ENCODE measurements at places on chromosomes 16 and 17.

DNA sequence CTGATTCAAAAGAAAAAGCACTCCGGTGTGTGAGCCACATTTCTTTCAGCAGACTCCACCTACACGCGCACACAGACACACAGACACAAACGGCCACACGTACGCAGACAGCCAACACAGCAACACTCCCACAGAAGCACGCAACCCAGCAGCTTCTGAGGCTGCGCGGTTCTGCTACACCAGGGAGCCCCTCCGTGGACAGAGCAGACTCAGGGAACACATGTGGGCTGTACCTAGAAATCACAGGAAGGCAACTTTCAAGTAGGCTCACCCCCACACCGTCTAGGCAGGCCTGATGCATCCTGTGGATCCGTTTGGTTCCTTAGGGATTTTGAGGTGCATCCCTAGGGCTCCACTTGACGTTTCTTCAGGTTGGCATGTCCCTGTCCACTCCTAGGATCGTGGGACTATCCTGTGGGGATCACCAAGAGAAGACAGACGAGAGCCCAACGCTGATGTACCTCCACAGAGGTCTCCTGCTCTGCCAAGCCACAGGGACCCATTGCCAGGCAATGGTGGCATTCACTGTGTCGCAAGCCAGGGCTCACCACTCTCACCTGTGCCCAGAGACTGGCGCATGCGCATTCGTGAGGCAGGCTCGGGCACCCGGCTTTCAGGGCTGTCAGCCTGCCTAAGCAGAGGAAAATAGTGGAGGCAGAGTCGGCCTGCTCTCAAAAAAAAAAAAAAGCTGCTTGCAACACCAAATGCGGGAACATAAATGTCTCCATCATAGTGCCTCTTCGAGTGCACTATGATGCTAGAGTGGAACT is 2333.3 kb downstream of the TP53TG3F start:
- DNase-seq = no peak

- no peak for DNase-seq
Measured at GRCh38 chr16:66522816-66523590, 26.9 kb downstream of the TK2 start.

DNA sequence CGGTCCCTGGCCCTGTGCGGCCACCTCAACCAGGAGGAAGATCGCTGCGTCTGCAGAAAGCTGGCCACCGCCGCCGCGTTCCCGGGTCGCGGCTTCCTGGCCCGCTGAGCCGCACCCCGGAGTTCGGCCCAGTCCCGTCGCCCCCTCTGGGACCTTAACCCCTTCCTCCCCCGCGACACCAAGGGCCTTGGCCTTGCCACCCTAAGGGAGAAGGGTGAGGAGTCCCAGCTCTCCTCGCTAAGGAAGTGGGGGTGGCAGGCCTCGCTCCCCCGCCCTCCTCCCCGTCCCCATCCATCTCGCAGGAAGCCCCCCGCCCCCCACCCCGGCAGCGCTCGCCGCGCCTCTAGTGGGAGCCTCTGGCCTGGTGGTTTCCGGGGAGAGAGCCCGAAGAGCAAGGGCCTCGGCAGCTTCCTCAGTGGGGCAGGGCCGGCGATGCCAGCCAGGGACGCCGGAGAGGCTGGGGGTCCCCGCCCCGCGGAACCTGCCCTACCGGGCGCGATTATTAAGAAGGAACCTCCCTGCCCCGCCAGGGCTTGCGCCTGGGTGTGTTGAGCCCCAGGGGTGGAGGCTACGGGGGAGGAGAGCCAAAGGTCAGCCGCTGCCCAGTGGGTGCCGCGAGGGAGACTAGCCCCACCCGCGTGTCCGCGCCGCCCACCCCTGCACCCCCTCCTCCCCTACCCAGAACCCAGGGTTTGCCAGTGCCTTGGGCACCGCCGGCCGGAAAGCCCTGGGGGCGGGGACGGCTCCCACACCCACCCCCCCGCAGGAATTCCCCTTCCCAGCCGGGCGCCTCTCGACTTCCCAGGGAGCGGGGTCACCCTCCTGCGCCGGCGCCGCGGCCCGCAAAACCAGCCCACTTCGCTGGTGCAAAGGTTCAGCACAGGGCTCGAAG is 6.8 kb downstream of the CBX4 start:
- no peak for DNase-seq

DNA sequence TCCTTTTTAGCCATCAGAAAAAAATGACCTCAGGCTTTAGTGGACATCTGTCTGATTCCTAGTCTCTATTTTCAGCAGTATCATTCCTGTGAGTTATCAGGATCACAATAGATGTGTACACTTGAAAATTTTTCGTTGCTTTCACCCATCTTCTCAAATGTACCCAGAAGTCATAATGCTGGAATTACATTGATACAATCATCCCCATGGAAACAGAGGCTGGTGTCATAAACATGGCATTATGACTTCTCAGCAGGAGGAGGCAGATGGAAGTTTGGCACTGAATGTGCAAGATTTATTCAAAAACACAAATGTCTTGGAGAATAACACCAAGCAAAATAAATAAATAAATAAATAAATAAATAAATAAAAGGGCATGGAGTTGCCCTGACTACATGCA is 292.5 kb downstream of the PHKB start:
- no peak for DNase-seq

DNA sequence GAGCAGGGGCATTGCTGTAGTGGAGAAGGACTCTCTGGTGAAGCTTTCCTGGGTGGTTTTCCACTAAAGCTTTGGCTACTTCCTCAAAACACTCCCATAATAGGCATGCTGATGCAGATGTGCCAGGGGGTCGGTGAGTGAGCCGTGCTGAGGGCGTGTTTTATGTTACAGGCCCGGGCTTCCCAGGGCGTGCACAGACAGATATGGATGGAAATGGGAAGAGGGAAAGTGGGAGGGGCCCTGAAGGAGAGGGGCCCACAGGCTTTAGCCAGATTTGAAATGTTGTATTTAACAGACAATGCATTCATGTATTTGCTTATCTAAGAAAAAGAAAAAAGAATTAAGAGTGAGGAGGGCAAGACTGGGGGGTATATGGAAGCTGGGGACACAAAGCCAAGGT is 56.3 kb downstream of the IL21R start:
- no peak for DNase-seq

DNA sequence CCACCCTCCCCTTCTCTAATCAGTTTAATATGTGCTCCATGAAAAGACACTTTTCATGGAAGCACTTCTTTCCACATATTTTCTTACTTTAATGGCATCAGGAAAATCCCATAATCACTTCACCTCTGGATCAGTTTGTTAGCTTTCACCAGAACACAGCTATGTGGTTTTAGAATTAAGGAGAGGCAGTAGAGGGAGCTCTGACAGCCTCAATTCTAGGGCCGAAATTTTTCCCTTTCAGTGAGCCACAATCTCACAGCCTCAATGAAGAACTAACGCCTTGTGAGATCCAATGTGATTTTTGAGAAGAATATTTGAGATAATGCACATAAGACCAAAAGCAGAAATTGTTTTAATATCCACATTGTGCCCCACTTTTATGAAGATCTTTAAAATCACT is 1494.0 kb upstream of the CDH8 start:
- no peak for DNase-seq

DNA sequence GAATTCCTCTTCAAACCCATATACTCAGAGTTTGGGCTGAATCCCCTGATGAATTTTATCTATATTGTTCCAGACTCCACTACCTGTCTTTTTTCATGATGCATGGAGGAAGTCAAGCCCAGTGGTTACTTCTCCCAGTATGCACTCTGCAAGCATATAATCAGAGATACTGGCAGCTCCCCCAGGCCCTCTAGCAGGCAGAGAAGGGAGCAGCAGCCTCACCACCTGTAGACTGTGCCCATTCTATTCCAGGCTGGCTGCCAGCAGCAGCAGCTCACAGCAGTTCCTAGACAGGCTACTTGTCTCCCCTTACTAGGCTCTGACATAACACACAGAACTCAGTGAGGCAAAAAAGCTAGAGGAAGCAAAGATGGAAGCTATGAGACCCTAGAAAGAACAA is 3.4 kb downstream of the MKS1 start:
- DNase-seq = no peak

DNA sequence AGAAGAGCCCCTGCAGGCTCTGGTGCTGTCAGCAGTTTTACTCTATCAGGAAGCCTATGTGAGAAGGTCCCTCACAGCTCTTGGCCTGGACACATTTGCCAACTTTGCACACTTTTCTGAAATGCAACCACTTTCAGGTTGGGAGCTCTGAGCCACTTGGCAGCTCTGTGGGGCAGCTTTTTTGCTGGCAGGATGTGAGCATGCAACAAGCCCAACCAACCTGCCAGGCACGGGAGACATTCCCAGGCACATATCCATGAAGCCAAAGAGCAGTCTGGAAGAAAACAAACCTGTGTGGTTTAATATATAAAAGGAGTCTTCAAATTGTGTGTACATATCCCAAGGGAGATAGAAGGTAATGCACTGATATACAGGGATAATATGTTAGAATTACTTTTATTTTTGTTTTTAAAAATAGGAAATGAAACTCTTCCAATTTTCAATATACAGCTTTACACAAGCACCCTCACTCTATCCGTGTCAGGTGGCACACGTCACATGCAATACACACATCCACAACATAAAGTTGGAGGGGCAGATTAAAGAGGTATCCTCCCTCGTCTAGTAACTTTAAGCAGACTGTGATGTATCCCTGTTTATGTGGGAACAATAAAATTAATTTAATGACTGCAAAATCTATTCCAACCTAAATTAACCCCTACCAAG is 57.4 kb upstream of the COX10 start:
- no peak for DNase-seq

DNA sequence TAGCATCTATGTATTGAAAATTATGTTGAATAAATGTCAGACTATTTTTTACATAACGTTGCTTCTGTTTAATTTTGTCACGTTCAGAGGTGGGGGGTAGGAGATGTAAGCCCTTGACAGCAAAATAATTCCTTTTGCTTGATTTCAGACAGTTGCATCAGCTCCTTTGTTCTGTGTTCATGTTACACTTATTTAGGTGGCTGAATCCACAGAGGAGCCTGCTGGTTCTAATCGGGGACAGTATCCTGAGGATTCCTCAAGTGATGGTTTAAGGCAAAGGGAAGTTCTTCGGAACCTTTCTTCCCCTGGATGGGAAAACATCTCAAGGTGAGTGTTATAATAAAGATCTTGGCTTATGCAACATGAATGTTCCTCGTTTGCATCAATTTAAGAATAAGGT is 4.5 kb downstream of the HERPUD1 start:
- no peak for DNase-seq

- no peak for DNase-seq
Measured at GRCh38 chr16:649631-650030, 466 bp downstream of the WDR90 start.

DNA sequence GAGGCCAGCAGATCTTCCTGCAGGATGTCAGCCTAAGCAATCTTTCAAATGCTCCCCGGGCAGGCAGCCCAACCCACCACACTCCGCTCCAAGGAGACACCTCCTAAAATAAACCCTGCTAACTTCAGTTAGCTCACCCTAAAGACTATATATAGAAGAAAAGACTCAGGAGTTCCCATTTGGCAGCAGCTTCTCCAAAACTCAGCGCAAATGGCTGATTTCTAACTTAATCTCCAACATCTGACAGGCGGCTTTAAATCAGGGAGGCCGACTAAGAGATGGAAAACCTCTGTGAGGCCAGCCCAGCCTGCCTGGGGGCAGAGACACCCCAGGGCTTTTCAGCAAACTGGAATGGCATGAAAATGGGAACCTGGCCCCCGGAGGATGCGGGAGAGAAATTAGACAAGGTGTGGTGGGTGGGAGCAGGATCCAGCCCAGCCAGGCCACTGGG is 91.6 kb downstream of the XYLT1 start:
- DNase-seq = peak; percentile 90

- DNase-seq = no peak
Measured at GRCh38 chr16:55968221-55968620, 93.0 kb upstream of the CES5A start.

DNA sequence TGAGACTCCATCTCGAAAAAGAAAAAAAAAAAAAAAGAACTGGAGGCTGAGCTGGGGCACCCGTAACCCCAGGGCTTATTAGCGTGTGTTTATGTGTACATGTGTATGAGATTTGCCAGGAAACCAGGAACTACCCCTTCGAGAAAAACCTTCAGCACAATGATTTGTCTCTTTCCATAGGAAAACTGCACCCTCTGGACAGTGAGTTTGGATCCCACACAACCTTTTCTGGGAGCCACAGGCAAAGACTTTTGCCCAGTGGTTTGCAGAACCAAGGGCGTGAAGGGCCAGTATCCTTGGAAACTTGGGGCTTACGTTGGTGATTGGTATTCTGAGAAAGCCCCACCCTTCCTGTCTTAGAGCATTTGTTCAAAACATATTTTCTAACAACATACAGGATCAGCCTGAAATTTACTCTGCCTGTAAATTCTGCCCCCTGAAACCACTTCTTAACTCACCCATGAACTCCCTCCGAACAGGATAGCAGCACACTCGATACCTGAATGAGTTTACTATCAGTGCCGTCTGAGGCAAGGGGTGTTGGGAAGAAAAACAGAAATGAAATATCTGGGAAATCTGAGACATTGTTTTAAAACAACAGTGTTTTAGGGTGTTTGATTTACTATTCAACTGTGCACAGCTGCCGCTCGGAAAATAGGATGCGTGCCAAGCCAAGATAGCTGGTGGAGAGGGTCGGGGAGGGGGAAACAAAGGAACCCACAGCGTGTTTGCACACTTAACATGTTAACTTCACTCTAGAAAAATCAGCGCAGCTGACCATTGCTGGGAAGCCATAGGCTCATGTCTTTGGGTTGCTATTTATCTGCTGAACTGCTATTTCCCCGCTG is 40.2 kb upstream of the MAF start:
- no peak for DNase-seq

DNA sequence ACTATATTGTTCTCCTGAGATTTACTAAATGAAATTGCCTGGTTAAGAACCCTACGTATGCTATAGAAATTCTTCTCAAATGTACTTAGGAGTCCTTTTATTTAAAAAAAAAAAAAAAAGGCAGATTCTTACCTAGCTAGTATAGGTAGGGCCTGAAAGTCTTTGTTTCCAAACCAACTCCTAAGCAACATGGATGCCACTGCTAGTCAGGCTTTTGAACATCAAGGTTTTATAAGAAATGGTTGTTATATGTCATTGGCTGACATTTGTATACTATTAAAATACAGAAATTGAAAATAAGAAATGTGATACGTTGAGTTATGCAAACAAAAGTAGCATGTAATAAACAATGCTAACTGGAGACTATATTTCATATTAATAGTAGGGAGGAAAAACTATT is 1.2 kb downstream of the EVI2A start:
- DNase-seq = no peak

GRCh38 chr17:49258394-49258793 is 27.8 kb upstream of the PHOSPHO1 start:
- no peak for DNase-seq

DNA sequence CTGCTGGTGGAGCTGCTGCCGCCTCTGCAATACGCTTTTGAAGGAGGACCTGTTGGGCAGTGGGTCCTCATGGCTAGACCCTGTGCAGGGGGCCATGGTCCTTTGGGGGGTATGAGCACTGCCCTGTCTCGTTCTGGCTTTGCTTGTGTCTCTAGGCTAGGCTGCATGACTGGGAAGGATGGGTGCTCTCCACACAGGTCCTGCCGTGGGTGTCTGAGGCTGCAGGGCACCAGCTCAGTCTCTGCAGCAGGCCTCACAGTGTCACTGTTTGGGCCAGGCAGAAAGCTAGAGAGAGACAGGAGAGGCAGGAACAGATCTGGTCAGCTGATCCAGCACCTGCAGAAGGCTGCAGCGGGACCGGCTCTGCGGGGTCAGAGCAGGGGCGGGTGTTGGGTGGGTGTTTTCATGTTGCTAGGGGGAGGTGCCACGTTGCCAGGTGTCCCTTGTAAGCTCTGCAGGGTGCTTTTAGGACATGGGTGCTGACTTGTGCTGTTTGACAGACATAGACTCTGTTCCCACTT is 111.4 kb downstream of the SNX29 start:
- DNase-seq = no peak

- no peak for DNase-seq
Measured at GRCh38 chr17:50165867-50166517, at the start of gene SGCA. Gene SGCA (plus strand): TSS chr17:50166005. CDS start chr17:50166041, 36 bp downstream.

- no peak for DNase-seq
Measured at GRCh38 chr17:57534863-57535248, 210.2 kb downstream of the CCDC182 start.
